ENCODE measurements at places on chromosomes 6 and 20.

GRCh38 chr6:163469459-163469985 is 55.0 kb downstream of the QKI start:
- no peak for DNase-seq

DNA sequence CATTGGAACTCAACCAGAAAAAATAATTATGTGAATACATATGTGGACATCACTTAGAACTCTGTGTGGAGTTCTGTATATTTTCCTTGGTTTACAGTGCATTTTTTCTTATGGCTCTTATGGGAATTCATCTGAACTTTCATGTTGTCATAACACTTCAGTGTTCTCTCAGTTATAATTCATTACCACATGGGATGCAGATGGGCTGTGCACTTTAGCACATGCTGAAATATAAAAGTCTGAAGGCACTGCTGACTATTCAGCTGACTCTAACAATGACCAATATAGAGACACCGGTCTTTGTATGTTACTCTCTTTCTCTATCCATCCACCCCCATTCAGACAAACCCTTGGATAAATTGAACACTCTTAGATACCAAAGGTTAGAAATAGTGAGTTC is 29.3 kb downstream of the GRIK2 start:
- no peak for DNase-seq

DNA sequence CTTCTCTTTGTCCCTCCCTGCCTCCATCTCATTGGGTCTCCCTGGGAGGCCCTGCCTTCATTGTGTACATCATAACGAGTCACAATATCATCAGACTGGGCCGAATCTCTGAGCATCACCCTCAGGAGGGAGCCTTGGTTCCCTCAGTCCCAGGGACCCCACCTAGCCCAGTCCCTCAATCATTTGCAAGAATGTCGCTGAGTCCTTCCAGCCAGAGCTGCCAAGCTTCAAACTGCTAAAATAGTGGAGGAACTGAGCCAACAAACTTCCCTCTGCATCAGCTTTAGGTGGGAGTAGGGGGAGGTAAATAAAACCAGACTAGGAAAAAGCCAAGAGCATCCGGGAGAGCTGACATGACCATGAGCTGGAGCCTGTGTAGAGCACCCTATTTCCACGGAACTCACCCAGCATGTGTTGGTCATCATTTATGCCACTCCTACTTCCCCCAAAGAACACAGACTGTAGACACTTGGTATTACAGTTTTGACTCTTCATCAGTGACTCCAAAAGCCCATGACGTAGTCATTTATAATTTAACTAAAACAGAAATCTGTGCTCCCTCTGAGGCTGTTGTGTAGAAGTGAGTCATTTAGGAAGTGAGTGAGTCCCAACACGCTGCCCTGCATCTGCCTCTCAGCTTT is 28.8 kb upstream of the IL17A start:
- no peak for DNase-seq

- peak; percentile 90 for DNase-seq
Observed at GRCh38 chr20:57048027-57048869, 218.2 kb downstream of the BMP7 start.

- DNase-seq, result no peak
Observed at GRCh38 chr6:82741996-82742385, 323.6 kb downstream of the UBE3D start.

- peak; percentile 50 for DNase-seq
Observed at GRCh38 chr6:51472745-51473487, 614.5 kb downstream of the PKHD1 start.

DNA sequence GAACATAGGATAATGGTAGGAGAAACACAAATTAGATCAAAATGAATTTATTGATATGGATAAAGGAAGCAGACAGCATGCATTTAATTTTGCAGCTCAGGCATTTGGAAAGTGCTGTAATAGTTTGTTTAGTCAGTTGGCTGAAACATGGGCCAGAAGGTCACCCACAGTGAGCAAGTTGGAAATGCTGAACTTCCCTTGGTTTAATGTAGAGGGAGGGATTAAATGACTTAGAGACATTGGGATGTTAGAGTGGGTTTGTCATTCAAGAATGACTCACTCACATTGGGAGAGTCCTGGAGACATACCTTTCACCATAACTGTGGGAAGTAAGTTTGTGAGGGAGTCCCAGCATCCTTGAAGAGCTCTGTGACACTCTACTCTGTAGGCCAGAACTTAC is 231.5 kb upstream of the PLCB4 start:
- no peak for DNase-seq

GRCh38 chr20:43809206-43809819 is 82.5 kb upstream of the GTSF1L start:
- DNase-seq, result no peak

DNA sequence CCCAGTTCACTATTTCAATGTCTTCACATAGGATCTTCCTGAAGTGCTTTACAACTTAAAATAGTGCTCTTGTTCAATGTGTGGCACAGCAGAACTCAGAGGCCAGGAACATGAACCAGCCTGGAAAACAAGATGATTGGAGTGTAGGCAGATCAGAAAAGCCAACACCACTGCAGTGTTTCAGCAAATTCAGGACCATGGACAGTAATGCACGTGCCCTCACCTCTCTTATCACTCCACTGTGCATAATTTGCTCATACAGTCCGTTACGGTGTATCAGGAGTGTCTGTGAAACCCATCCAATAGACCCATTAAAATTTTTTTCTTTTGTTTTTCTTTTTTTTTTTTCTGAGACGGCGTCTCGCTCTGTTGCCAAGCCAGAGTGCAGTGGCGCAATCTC is 27.6 kb upstream of the HACE1 start:
- DNase-seq, result peak; percentile 56

DNA sequence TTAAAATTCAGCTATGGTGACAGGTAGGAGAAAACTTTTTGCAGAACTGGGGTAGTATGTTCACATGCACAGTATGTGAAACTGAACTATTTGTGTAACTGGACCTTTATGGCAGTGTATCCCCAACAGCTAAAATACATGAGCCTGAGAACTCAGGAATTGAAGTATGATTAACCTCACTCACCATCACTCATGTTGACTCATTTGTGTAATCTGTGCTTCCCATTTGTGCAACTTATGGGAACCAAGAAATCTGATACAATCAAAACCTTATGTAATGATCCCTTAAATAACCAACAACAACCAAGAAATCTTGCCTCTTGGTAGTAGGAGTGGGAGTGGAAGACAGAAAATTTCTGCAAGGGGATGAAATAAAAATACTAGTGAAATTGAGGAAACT is 674.9 kb downstream of the HDGFL1 start:
- DNase-seq, result no peak

DNA sequence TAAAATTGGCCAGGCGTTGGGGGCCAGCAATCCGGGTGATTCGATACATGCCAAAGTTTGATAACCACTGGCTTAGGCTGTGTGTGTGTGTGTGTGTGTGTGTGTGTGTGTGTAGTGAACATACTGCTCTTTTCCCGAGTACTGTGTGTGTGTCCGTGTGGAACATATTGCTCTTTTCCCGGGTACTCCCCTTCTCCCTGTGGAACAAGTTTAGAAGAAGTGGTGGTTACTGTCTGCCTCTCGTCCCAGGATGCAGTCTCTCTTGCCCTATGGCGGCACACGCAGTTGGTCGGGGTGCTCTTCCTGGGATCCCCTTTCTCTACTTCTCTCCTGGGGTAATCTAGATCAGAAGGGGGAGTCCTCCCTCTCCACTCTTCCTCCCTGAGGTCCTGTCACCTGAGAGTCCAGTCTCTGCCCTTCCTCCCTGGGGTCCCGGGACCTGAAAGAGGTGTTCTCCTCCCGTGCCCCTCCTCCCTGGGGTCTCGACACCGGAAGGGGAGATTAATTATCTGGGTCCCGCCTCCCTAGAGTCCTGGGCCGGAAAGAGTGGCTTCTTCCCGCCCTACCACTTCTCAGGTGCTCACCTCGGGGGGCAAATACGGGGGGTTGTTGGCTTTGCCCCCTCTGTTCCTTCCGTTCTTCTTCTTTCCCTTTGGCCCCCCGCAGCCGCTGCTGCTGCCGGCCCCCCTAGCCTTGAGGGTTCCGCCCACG is 516 bp downstream of the GTPBP2 start:
- DNase-seq, result peak; percentile 87

GRCh38 chr6:158028421-158028820 is 46.8 kb downstream of the SYNJ2 start:
- DNase-seq, result no peak

DNA sequence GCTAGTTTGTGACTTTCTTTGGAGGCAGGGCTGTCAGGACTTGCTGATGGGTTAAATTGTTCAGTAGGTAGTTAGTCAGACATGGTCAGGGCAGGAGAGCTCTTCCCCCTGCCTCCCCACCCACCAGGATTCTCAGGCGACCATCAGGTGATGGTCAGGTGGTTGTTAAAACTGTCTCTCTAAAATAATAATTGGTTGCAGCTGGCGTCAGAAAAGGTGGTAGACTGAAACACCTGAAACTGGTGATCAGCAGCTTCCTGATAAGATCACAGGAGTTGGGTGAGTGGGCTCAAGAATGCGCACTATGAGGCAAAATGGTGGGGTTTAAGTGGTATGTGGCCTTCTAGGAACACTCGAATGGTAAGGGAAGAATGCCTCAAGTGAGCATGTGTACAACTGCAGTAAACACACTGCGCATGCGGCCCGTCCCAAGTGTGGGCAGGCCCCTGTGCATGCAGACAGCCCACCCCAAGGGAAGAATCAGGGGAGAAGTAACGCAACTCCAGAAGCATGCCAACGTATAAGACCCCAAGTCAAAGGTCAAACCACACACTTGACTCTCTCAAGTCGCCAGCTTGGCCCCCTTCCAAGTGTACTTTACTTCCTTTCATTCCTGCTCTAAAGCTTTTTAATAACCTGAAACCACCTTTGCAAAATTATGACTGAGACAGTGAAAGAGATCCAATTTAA is 7.9 kb upstream of the BLCAP start:
- peak; percentile 24 for DNase-seq

GRCh38 chr6:113853252-113853651 is 3.9 kb upstream of the MARCKS start:
- no peak for DNase-seq

DNA sequence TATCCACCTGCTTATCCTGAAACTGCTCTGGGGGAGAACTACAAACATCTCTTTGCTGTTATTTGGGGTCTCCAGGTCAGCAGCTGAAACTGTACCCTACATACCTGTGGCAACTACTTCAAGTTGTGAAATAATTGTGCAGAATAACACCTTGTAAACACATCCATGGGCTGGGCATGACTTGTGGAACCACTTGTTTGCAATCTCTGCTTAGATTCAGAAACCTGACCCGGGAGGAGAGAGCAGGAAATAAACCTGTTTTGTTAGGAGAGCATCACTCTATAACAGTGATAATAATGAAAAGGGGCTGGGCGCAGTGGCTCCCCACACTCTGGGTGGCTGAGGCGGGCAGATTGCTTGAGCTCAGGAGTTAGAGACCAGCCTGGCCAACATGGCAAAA is 183.1 kb downstream of the NFATC2 start:
- no peak for DNase-seq

- DNase-seq, result no peak
Observed at GRCh38 chr20:17807651-17808050, 107.9 kb downstream of the BANF2 start.

DNA sequence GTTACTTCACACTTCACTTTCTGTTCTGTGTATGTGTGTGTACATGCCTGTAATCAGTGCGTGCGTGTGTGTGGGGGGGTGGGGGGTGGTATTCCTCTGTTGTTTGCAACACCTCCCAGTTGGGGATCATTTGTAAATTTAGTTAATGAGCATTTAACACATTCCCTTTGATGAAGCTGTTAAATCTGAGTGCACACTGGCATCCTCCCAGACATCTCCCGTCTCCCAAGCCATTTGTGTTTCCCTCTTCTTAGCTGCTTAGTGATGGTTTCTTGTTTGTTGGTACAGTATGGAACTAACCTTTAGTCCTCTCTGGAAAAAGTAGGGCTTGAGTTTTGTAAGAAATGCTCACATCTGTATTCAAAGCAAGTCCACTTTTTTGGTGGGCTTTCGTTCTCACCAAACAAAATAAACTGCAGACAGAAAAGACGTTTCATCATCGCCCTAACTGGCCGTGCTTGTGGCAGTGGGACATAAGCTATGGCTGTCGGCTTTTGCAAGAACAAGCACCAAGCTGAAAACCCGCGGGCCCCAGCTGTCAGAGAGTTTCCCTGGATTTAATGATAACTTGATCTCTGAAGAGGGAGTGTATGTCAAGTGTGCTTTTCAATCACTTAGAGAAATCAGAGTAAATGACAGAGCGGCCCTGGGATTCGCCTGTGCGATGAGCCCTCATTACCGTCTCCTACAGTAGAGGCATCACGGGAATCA is 54.9 kb upstream of the SASH1 start:
- DNase-seq, result no peak

DNA sequence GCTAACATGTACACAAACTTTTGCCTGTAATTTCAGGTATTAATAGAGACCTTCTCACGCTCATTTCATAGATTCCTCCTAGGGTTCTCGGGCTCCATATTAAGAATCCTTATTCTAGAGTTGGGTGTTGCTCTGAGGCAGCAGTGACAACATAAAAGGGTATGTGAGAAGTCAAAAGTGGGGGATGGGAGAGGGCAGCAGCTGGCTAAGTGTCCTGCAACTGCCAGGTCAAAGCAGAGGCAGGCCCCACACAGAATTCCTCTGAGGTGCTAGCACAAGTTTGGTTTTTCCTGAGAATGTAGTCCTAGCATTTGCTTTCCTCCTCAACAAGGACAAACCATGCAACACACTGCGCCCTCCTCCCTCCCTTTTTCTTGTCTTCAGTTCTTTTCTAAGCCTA is 4.6 kb downstream of the NSFL1C start:
- DNase-seq, result peak; percentile 30

GRCh38 chr6:117404548-117404947 is 21.2 kb downstream of the ROS1 start:
- no peak for DNase-seq

DNA sequence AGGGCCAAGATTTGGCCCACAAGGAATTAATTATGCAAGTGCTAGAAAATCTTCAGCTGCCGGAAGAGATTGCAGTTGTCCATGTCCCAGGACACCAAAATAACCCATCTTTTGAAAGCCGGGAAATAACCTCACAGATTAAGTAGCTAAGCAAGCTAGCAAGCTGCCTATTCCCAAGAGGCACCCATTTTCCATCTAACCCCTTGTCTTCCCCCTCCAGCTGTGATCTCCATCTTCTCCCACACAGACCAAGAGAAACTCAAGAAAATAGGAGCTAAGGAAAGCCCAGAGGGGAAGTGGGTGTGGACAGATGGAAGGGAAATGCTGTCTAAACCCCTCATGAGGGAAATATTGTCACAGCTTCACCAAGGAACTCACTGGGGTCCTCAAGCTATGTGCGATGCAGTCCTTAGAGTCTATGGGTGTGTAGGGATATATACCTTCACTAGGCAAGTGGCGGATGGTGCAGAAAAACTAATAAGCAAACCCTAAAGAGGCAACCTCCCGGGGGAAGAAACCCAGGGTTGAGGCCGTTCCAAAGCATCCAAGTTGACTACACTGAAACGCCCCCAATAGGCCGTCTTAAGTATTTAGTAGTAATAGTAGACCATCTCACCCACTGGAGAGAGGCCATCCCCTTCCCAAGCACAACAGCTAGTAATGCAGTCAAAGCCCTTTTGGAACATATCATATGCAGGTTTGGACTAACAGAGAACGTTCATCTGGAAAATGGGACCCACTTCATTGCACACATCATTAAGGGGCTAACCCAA is 64.3 kb upstream of the PRSS16 start:
- DNase-seq, result no peak
